ENCODE measurements at places on chromosomes 16 and 17. TPM values are rescaled to one million over a fixed set of nuclear protein-coding genes. Genes with fewer than 3 reads are reported as not detected.
A peak's percentile ranks its signal among the peaks of the same experiment; 100 is the strongest.

SHBG gene
- 7.3 TPM for polyA plus RNA-seq

DNA sequence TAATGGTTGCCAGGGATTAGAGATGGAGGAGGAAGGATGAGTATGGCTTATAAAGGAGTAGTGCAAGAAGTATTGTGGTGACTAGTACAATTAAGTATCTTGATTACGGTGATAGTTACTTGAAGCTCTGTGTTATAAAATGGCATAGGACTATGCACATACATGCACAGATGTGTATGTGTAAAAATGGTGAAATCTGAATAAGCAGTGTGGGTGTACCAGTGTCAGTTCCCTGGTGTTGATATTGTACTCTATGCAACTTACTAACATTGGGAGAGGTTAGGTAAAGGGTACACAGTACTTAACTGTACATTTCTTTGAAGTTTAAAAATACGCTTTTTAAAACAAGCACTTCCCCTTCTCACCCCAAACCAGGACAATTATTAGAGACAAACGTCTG lies 48.5 kb downstream of the NSRP1 start:
- DNase-seq: no peak

GRCh38 chr17:38628441-38628840 lies 22.7 kb upstream of the SRCIN1 start:
- no peak for DNase-seq

DNA sequence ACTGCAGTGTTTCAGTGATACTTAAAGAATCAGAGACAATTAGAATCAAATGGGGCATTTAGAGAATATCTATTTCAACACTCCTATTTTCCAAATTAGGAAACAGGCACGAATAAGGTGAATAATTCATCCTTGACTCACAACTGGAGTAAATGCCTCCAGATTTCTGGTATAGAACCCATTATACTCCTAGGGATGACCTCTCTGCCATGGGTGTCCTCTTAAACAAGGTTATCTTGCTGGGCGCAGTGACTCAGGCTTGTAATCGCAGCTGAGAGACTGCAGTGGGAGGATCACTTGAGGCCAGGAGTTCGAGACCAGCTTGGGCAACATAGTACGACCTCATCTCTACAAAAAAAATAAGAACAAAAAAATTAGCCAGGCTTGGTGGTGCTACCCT lies 139.8 kb upstream of the ELAC2 start:
- DNase-seq: no peak

DNA sequence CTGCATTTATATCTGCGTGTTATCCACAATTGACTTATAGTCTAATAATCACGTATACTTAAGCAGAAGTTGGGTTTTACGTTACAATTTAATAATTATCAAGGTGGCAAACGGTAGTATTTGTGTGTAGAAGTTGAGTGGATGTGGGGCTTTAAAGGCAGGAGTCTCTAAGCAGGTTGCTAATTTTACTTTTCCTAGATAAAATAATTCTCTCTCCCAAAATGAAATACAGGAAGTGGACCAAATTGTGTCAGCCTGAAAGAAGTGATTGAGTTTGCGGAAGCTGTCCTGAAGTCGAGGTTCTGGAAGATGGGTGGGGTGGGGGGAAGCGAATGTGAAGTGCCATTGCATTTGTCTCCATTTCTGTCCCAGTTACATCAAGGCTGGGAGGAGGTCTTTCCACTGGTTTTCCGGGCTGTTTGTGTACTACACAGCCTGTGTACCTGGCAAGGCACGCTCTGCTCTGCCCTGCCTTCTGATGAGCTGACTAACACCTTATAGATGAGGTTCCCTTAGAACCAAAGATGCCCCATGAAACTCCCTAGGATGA lies 385.1 kb downstream of the WWOX start:
- DNase-seq: no peak

DNA sequence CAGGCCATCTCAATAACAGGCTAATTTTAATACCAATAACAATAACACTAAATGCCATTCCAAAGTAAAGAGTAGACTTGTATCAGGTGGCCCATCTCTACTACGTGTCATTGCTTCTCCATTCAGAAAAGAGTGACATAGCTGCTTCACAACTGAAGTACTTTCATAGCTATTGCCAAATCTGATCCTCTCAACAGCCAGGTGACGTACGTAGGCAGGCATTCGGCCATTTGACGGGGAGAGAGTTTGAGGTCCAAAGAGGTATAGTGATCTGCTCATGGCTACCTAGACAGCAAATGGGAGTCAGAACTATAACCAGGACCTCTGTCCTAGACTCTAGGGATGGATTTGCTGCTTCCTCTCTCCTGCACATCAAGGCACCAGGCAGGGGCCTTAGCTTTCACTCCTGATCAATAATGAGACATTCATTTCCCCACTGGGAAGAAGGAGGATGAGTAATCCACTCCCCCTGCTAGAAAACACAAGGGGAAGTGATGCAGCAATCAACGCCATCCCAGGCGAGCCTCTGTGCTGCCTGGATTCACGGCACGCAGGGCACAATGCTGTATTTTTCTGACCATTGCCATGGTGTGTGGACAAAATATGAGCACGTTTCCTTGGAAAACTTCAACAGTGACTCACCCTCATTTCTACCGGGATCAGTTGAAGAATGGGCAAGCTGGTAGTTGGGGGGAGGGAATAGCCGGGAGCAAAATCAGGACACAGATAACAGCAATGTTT lies 80.9 kb downstream of the SPACA3 start:
- no peak for DNase-seq

HES7 gene
- polyA plus RNA-seq: not detected

- DNase-seq: peak; percentile 93
Measured at GRCh38 chr17:48593840-48594537, 410 bp upstream of the HOXB5 start.

GRCh38 chr17:61396586-61397085 lies 3.0 kb upstream of the TBX2 start:
- no peak for DNase-seq

DNA sequence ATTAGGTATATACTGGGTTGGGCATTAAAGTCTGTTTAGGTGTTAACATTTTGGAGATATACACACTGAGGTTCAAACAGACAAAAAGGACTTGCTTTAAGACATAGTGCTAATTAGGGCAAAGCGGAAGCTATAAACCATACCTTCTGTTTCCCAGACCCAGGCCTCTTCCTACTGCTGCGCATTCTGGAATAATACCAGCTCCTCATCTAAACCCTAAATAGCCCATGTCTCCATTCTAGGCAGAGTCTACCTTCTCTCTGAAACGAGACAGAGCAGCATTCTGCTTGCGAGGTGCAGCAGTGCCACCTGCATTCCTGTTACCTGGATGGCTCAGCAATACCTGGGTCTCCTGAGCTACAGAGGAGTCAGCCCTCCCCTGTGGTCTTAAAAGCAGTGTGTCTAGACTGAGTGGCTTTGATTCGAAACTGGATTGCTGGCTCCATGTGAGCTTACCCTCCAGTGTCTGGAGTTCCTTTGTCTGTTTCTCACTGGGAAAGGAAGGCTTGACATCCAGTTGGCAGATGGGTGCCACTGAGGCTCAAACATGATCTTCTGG lies 6.4 kb downstream of the YPEL2 start:
- no peak for DNase-seq

LYRM9 gene
- polyA plus RNA-seq: 25.4 TPM

DNA sequence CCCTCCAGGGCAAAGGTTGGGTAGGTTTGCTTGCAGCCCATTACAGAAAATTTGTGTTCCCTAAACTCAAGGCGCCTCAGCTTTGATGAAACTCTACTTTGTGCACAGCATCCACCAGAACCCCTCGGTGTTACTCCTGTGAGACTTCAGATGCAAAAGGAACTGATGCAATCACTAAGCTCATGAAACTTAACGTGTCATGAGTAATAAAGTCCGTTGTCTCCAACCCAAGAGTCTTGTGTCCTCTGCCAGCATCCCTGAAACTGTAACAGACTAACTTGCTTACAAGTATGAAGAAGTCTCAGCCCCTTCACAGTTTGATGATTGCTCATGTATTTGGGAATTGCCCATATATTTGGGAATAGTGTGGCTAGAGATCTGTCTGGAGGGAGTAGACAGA lies 74.8 kb upstream of the MARCHF10 start:
- no peak for DNase-seq

GRCh38 chr17:72534265-72534664 lies 413.4 kb downstream of the SOX9 start:
- DNase-seq: no peak

DNA sequence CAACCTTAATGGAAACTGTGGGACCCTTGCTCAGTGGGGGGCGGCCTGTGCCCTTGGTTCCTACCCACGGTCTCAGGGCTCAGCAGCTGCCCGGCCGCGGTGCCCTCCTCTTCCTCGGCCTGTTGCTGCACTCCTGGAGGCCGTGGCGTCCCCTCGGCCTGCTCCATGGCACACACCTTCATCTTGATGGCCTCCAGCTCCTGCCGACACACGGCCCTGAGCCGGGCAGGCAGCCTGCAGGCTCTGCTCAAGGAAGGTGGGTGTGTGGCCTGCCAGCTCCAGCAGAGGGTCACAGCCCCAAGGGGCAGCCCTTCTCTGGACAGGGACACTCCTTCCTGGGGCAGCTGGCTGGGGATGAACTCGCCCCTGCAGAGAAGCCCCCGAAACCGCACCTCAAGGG lies 718 bp downstream of the PABPN1L start:
- no peak for DNase-seq

GLIS2 gene
- 46.2 TPM for polyA plus RNA-seq

GRCh38 chr17:30379903-30380381 lies 1.2 kb downstream of the CPD start:
- DNase-seq: no peak

OSBPL7 gene
- 14.5 TPM for polyA plus RNA-seq

- DNase-seq: no peak
Measured at GRCh38 chr17:27009087-27009486, 284.8 kb upstream of the WSB1 start.

KRT34 gene
- polyA plus RNA-seq: not detected

- no peak for DNase-seq
Measured at GRCh38 chr16:74521691-74522090, 85.2 kb downstream of the GLG1 start.

SULT1A1 gene
- polyA plus RNA-seq: 30.3 TPM

- DNase-seq: no peak
Measured at GRCh38 chr17:17833658-17834357, 3.0 kb downstream of the SREBF1 start.

TMC6 gene
- 31.7 TPM for polyA plus RNA-seq

- peak; percentile 20 for DNase-seq
Measured at GRCh38 chr16:55876854-55877253, 1.7 kb upstream of the CES5A start.

DNA sequence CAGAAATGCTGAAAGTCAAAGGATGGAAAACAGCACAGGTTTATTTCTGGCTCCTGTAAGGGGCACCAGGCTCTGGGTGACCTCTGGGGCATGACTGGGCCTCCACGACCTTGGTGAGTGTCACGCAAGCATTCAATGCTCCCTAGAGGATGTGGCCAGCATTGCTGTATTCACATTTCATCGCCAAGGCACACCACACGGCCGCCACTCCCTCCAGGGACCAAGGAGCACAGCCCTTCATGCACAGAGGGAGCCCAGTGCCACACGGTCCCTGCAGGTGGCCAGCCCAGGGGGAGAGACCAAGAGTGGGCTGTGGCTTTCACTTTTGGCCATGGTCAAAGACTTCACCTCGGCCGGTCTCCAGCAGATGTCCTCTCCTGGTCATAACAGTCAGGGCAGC lies 137.4 kb upstream of the TNRC6C start:
- no peak for DNase-seq

- no peak for DNase-seq
Measured at GRCh38 chr16:19242987-19243575, 42.5 kb upstream of the CLEC19A start.

BAIAP3 gene
- 7.0 TPM for polyA plus RNA-seq

DNA sequence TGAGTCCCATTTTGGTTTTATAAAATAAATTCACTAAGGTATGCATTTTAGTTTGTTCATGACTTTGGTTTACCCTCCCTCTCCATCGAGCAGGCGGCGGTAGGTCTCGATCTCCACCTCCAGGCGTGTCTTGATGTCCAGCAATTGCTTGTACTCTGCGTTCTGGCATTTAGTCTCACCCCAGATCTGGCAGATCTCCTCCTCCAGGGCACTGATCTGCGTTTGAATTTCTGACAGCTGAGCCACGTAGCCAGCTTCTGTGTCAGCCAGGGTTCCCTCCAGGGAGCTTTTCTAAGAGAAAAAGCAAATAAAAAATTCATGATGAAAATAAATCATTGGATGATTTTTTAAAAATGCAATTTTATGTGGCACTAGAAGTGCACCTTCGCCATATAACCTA lies 4.2 kb downstream of the KRT24 start:
- no peak for DNase-seq

- peak; percentile 88 for DNase-seq
Measured at GRCh38 chr16:4475880-4476788, at the start of gene HMOX2. TSS of gene HMOX2 (plus strand) at chr16:4476398. CDS start at chr16:4505525, 29,127 bp downstream.

DNA sequence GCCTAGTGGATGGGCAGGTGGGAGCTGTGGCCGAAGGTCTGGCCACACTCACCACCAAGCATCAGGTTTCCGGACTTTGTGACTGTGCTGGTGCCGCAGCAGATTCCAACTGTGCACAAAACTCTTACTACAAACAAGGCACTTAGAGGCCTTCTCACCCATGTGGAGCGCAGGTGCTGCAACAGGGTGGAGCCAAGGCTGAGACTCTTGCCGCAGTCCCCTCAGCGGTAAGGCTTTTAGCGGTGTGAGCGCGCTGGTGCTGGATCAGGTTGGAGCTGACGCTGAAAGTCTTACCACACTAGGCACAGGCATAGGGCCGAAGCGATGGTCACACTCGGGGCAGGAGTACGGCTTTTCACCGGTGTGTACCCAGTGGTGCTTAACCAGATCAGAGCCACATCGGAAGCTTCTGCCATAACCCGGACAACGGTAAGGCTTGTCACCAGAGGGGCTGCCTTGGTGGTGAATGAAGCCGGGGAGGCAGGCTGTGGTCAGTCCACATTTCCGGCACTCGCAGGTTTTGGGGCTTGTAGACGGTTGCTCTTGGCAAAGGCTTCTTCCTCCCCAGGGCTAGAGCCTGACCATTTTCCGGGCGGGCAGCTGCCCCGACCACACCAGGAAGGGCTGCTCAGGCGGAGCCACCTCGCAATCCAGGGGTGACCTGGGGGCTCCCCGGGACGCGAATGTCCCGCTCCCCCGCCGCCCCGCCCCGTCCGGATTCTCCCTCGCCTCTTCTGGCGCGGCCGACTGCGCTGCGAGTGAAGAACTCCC lies 1.0 kb upstream of the ARMC5 start:
- DNase-seq: peak; percentile 40

Data from renal pelvis (tissue), 12 donors.